Thoracic aorta (tissue), 2 donors: ENCODE measurements at places on chromosomes 4 and X.
A peak's percentile ranks its signal among the peaks of the same experiment; 100 is the strongest.

DNA sequence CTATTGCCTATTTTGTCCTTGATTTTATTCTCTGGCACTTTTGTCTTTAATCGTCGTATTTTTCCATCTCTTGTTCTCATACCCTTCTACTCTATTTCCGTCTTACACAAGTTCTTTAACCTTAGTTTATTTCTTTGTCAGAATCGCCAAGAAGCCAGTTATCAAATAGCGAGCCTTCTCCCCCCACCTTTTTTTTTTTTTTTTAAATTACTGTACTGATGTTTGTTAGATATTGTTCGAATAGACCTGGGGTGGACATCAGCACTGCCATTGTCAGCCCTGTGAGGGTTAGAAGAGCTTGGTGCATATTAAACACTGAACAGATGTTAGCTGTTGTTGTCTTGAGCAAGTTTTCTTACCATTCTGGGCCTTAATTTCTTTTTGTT is 1.2 kb downstream of the SPCS3 start:
- DNase-seq: no peak

DNA sequence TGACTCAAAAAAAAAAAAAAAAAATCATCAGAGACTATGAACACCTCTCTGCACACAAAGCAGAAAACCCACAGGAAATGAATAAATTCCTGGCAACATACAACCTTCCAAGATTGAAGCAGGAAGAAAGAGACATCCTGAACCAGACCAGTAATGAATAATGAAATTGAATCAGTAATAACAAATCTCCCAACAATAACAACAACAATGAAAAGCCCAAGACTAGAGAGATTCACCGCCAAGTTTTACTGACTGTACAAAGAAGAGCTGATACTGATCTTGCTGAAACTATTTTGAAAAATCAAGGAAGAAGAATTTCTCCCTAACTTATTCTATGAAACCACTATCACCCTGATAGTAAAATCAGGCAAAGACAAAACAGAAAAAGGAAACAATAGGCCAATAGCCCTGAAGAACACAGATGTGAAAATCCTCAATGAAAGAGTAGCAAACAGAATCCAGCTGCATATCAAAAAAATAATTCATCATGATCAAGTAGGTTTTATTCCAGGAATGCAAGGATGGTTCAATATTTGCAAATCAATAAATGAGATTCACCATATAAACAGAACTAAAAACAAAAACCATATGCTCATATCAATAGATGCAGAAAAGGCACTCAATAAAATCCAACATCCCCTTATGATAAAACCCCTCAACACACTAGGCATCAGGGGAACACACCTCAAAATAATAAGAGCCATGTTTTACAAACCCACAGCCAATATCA is 31.0 kb upstream of the PLK4 start:
- no peak for DNase-seq

DNA sequence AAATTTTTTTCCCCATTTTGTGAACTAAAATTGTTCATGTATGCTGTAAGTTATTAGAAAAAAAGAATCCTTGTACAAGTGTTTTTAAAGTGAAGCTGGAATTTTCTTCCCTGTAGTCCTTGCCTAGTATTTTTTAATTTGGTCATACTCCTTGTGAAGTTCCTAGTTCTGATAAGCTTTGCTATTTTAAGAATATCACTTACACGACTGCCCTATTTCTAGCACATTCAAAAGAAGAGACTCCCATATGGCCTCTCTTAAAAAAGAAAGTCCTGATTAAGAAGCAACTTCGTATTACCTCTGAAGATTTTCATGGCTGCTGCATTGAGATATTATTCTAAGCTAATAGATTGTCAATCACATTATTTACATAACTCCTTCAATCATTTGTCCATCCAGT is 87.2 kb downstream of the KLHL8 start:
- no peak for DNase-seq

GRCh38 chrX:17635231-17635630 is 102.1 kb upstream of the SCML1 start:
- no peak for DNase-seq

GRCh38 chrX:16215660-16216059 is 48.4 kb downstream of the MAGEB17 start:
- no peak for DNase-seq

- no peak for DNase-seq
Measured at GRCh38 chr4:137738375-137738990, 206.2 kb upstream of the PCDH18 start.

DNA sequence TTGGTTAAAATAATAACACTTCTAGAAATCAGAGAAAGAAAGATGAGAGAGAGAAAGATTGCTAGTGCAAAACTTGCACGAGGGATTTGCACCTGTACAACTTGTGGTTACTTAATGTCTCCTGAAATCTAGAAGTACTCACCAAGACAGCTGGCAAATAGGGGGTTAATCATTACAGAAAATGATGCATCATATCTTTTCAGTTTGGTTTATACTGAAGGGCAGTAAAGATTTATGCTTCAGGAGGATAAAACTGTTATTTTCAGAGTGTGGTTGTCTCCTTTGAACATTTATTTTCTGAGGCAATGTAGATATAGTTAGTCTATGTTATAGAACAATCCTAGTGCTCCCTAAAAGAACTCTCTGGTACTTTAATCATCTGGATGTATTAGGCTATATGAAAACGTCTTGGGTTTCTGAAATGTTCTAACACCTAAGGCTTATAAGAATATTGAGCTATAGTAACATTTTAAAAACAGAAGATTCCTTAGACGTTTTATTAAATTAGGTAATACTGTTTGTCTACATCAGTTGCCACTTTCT is 13.3 kb downstream of the ATOH1 start:
- no peak for DNase-seq

DNA sequence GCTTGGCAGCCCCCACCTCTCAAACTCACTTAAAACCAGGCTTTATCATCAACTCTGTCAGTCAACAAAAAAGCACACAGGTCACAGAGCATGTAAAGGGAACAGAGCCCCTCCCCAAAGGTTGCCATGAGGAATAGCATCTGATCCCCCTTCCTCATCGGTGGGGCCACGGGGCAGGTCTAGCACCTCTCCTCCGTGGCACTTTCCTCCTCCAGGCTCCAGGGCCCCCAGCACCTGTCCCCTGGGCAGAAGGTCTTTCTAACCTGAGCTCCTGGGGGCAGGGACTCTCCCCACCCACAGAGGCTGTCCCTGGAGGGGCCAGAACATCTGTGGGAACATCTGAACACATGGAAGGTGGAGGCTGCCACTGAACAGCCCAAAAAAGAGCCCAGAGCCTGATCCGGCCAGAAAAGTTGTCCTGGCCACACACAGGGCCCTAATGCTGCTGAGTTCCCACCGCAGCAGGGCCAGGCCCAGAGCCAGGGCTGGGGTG is 65.7 kb downstream of the ZFYVE28 start:
- no peak for DNase-seq

- no peak for DNase-seq
Measured at GRCh38 chr4:143084566-143084965, 100.2 kb upstream of the USP38 start.

DNA sequence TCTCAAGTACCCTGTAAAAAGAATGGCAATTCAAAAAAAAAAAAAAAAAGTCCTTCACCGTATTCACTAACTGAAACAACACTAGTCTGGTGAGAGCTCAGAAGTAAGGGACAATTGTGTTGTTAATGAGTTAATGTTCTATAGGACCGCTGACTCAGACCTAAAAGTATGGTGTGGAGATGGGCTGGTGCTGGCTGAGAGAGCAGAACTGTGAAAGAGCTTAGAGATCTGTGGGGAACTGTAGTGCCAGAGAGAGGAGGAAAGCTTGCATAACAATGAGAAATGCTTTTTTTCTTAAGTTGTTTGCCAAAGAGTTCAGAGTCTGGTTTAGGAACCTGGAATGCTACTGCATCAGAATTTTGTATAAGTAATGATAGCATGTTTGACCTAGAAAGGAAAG is 65.1 kb downstream of the LHFPL1 start:
- DNase-seq: no peak

GRCh38 chr4:17358241-17358640 is 153.6 kb downstream of the QDPR start:
- DNase-seq: no peak

GRCh38 chrX:39337451-39337850 is 536.2 kb downstream of the MID1IP1 start:
- DNase-seq: no peak

- no peak for DNase-seq
Measured at GRCh38 chr4:181618896-181619295, 624.3 kb upstream of the TENM3 start.

GRCh38 chrX:84170931-84171330 is 17.1 kb downstream of the RPS6KA6 start:
- DNase-seq: no peak

DNA sequence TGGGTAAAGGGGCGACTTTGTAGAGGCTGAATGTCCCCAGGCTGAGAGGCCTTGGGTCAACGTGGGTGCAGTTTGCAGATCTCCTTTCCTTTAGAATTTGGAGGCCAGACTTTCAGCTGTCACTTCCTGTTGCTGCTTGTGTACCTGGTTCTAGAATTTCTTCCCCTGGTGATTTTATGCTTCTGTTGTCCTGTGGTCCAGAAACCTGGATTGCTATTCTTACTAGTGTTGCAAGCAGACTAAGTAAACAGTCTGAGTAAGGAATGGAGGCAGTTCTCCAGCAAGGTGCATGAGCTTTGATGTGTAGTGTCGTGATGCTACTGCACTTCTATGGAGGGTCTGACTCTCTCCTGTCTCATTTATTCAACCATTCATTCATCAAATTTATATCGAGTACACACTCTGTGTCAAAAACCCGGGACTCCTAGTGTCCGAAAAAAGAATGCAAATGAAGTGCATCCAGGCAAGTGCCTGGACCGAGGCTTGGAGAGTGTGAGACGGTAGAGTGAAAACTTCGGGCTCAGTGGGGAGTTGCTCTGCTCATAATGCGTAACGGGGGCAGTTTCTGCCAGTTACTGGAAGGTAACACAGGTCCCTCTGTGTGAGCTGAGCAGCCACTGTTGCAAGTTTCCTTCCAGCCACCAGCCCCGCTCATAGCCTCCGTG is 83.3 kb downstream of the SORCS2 start:
- DNase-seq: no peak

DNA sequence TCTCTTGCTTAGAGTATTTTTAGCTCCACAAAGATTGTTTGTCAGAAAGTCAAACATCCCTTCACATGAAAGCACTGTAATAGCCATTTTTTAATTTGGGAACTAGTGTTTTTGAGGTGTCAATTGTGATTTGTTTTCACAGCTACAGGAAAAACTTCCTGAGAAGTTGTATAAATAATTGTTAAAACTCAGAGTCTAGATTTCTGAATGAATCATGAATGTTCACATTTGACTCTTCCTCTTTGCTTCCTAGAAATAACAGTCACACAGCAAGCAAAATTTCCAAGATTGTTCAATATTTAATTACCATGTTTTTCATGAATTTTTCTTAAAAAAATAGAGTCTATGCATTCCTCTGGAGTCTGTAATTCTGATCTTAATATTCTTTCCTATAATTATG is 156.9 kb upstream of the SLC7A11 start:
- no peak for DNase-seq

GRCh38 chr4:6495736-6496135 is 23.3 kb upstream of the PPP2R2C start:
- no peak for DNase-seq

- DNase-seq: no peak
Measured at GRCh38 chr4:39936565-39937418, 40.9 kb downstream of the PDS5A start.

- DNase-seq: no peak
Measured at GRCh38 chrX:108122748-108123147, 31.2 kb downstream of the ATG4A start.

- peak; percentile 2 for DNase-seq
Measured at GRCh38 chrX:23699636-23700194, 32.4 kb downstream of the PRDX4 start.

- DNase-seq: no peak
Measured at GRCh38 chr4:147944249-147944648, 212.4 kb downstream of the ARHGAP10 start.

- DNase-seq: no peak
Measured at GRCh38 chr4:156154978-156155377, 201.3 kb upstream of the CTSO start.

DNA sequence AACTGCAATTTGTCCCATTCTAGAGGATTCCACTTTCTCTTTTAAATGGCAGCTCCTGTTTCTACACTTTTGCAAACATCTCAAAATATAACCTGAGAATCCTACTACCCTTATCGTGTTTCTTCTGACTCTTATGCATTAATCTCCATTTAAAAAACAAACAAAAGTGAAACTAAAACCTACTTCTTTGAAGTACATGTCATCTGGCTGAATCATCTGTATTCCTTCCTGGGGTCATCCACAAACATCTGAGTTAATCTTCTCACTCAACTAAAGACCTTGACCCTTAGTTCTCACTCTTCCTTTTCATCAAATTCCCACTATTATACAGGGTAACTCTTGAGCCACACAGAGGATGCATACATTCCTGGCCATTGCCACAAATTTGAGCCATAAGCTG is 584.8 kb downstream of the PPARGC1A start:
- DNase-seq: no peak

- DNase-seq: no peak
Measured at GRCh38 chr4:84527391-84527790, 28.3 kb upstream of the NKX6-1 start.

- DNase-seq: no peak
Measured at GRCh38 chrX:154515090-154515965, 704 bp downstream of the FAM3A start.

- no peak for DNase-seq
Measured at GRCh38 chrX:44506678-44507077, 36.0 kb downstream of the FUNDC1 start.

GRCh38 chr4:115851918-115852766 is 738.7 kb upstream of the NDST4 start:
- DNase-seq: no peak

GRCh38 chrX:25853002-25853479 is 285.1 kb upstream of the MAGEB18 start:
- DNase-seq: no peak

DNA sequence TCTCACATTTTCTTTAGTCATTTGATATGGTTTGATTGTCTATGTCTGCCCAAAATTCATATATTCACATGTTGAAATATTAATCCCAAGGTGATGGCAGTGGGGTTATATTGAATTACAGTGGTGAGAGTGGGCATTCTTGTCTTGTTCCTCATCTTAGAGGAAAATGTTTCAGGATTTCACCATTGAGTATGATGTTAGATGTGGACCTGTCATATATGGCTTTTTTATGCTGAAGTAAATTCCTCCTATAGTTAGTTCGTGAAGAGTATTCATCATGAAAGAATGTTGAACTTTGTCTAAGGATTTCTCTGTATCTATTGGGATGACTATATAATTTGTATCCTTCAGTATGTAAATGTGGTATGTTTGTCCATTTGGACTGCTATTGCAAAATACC is 512.3 kb upstream of the EPHA5 start:
- DNase-seq: no peak

DNA sequence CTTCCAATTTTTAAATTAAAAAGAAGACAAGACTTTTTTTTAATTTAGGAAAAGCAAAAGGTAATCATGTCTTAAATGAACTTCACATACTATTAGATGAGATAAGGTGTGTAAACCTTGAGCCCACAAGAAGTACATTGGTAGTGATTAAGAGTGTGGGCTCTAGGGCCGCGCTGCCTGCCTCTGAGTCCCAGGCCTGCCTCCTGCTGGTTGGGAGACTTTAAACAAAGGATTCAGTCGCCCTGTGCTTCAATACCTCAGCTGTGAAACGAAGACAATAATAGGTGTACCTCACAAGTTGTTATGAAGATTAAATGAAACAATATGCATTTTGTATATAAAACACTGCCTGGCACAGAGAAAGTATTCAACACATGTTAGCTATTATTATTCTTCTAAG is 95.9 kb upstream of the MYOZ2 start:
- no peak for DNase-seq

GRCh38 chr4:77163641-77164040 is 6.6 kb downstream of the CCNG2 start:
- DNase-seq: no peak
